Stimulated activated naive B cell treated with anti-CD40 and anti-IgM and Interleukin-4, amounts not matched to agents 10 μg/mL and 1 μg/mL and 100 μg/mL, for 72 hours (primary cell): ENCODE measurements at places on chromosomes 1 and 21.
A peak's percentile ranks its signal among the peaks of the same experiment; 100 is the strongest.

- DNase-seq: no peak
Measured at GRCh38 chr1:11952455-11953109, 18.1 kb downstream of the PLOD1 start.

DNA sequence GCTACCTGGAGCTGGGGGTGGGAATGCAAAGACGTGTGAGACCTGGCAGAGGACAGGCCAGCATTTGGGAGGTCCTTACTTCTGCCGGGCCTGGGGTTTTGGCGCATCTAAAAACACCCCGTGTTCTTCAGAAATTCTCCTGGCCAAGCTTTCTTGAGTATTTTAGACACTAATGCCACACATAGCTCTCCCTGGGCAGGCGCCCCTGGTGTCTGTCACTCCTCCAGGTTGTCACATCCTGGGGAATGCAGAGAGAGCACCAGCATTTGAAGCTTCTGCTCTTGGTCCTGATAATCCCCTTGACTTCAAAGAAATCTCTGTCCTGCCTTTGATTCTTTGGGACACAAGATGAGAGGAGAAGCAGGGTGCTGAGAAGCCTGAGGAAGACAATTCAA lies 6.0 kb downstream of the CAPN9 start:
- no peak for DNase-seq

- DNase-seq: no peak
Measured at GRCh38 chr1:171898941-171899340, 57.6 kb downstream of the DNM3 start.

DNA sequence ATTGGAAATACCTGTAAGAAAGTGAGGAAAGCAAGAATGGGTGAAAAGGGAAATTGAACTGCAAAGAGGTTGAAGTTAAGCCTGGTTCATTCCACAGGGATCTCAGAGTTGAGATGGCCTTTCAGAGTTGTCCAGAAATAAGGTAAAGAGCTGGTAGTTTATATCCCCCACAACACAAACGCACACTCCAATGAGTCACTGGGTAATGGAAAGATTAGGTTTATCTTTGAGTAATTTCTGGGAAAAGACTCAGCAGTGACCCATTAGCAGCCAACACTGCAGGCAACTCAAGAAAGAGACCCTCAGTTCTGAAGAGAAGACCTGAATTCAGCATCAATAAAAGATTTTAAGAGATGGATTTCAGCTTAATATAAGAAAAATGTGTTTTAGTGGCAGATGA lies 485.5 kb downstream of the PTPRC start:
- DNase-seq: no peak

- DNase-seq: no peak
Measured at GRCh38 chr1:193311226-193311948, 125.0 kb upstream of the B3GALT2 start.

DNA sequence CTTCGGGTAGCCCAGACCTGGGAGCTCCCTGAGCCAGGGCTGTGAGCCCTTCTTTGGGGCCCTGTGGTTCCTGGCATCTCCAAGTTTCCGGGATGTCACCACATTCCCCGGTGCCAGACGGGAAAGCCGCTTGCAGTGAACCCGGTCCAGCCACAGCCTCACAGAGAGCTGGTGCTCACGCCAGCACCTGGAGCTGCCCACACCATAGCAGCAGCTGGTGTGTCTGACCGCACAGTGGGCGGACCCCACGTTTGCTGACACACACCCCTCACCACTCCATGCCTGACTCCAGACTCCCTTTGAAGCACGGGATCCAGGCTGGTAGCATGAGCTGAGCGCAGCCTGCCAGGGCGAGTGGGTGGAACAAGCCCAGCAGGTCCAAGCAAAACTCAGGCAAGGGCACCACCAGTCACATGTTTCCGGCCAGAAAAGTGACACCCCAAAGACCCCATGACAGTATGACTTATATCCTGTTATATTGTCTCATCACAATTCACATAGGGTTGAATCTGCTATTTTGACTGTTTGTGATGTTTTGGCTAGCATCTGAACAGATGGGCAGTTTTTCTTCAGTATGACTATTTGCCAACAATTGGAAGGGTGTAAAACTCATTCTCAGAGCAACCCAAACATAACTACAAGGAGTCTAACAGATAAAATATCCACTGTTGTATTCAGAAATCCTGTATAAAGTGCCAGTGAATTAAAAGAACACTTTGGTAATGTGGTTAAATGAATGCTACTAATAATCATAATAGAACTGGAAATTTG lies 285.4 kb downstream of the SMYD3 start:
- no peak for DNase-seq

DNA sequence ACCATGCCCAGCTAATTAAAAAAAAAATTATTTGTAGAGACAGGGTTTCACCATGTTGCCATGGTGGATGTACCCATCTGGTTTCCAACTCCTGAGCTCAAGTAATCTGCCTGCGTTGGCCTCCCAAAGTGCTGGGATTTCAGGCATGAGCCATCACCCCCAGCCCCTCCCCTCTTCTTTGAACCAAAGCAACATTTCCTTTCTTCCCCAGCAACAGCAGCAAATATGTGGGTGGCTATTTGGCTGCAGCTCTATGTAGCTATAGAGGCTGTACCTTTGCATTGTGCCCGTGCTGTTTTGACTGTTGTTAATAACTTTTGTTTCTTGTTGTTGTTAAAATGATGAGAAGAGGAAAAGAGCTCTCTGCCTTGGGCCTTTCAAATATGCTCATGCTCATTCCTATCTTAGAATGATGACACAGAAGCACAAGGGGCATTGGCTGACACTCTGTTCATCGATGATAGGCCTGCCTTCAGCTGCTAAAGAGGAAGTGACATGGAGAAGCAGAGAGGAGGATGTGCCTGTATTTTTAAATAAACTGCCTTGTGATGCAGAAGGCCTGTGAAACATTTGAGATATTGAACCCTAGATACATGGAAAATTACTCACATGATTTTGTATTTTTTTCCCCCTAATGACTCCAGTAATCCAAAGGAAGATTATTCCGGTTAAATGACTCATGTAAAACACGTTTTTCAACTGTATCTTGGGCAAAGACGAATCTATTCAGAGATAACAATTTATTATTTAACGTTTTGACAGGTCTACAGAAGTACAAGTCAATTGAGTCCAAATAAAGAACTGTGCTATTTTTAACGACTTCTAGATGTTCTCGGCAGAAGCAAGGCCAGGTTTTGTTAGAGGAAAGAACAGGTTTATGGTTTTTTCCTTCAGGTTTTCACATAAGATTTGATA lies 20.5 kb upstream of the XPR1 start:
- DNase-seq: no peak

- peak; percentile 21 for DNase-seq
Measured at GRCh38 chr1:26771643-26772321, 16.0 kb upstream of the PIGV start.

- no peak for DNase-seq
Measured at GRCh38 chr1:67691712-67692111, 6.7 kb downstream of the GADD45A start.

DNA sequence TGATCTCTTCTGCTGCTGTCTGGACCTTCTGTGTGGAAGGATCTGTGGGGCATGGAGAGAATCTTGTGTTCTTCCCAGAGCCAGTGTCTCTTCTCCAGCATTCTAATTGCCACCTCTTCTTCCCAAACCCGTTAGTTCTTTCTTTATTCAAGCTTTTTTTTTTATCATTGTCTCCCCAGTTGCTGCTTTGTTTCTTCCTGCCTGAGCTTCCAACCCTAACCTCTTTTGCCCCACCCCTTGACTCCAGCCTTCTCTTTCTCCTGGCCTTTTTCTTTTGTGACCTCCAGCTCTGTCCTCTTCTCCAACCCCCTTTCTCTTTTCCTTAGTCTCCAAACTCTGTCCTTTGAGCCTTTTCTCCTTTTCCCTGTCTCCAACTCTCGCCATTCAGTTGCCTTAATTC lies 4.5 kb downstream of the AGO1 start:
- DNase-seq: no peak

GRCh38 chr1:76247261-76247852 lies 172.8 kb downstream of the ST6GALNAC3 start:
- no peak for DNase-seq

GRCh38 chr1:59885160-59885832 lies 41.3 kb downstream of the CYP2J2 start:
- DNase-seq: no peak

- peak; percentile 21 for DNase-seq
Measured at GRCh38 chr1:203796236-203796605, 798 bp downstream of the ZBED6 start.

DNA sequence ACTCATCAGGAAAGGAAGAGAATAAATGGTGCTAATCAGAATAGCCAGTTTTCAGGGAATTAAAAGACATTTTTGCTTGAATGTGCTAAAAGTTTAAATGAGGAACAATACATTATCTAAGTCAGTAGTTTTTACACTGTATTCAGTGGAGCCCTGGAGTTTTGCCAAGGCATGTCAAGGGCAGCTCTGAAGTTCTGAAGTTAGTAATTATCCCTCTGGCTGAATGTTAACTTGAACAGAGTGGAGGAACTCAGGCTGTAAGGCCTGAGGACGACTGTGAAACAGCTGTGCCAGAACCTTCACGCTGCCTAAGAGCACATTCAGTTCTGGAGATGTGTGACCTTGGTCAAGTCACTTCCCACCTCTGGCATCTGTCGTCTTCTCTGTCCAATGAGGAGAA lies 68.1 kb downstream of the EDEM3 start:
- no peak for DNase-seq

GRCh38 chr21:45288441-45288841 lies 746 bp upstream of the POFUT2 start:
- DNase-seq: no peak

DNA sequence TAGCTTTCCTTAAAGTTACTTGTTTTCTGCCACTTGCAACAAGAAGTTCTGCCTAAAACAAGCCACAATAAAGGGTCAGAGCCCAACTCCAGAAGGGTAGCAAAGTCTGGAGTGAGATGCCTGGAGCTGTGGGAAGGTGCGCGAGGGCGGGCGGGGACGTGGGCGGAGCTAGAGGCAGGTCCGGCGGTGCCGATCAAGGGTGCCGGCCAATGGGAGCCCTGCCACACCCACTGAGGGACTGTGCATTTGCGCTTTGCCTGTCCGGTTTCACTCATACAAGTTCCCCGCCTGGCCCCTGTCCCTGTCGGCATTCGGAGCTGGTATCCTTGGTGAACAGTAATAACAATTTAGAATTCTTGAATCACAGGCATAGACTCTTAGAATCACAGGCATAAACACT lies 732.4 kb downstream of the MATN1 start:
- DNase-seq: no peak

GRCh38 chr1:240210026-240210425 lies 118.3 kb downstream of the FMN2 start:
- no peak for DNase-seq

GRCh38 chr1:234241941-234242490 lies 131.2 kb upstream of the COA6 start:
- DNase-seq: no peak

- DNase-seq: no peak
Measured at GRCh38 chr1:57517587-57518374, 93.9 kb upstream of the DAB1 start.

DNA sequence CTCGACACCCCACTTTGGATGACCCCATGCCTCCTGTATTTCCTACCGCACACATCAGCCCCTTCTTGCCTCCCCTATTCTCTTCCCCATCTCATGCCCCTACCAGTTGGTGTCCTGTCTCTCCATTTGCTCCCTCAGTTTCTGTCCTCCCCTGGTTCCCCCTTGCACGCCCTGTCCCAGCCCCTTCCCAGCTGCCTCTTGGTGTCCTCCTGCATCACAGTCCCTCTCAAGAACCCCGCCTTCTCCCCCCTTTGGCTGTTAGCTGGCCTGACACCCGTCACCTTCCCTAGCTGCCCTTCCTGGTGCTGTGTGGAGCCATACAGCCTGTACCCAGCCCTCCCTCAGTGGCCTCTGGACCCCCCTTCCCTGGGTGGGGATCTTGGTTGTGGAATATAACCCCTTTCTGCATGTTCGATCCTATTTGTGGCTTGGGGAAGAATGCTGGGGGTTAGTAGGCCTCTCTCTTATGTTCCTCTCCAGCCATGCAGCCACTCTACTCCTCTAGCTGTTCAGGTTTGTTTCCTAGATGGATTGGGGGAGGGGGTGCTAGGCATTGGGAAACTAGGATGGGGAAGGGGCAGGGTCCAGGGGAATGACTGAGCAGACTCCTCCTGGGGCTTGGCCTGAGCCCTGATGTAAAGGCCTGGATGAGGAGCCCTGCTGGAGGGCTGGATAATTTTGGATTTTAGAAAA lies 41.4 kb upstream of the NFASC start:
- DNase-seq: no peak

GRCh38 chr1:221097479-221098281 lies 218.4 kb downstream of the HLX start:
- no peak for DNase-seq

DNA sequence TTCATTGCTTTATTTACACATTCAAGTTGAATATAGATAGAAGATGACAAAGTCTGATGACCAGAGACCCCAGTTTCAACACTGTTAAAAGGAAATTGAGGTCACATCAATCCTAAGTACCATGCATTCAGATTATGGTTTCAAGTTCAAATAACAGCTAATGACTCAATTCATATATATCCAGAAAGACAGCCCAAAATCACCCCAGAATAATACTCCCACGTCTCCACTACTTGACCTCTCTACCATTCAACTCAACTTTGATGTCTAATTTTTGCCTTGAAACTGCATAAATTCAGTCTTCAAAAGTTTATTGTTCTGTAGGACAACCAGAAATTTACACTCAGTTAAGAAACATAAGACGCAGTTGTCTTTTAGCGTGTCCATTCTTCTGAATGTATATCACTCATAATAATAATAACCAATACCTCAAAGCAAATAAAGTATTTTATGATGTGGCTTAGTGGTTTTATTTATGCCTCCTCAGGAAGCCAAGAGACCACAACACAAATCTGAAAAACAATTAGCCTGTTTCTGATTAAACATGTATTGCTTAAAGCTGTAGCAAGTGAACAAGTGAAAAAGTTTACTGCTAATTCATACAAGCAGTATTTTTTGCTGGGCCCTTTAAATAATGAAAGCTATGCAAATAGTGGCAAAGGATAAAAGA lies 569.0 kb downstream of the LTN1 start:
- no peak for DNase-seq

DNA sequence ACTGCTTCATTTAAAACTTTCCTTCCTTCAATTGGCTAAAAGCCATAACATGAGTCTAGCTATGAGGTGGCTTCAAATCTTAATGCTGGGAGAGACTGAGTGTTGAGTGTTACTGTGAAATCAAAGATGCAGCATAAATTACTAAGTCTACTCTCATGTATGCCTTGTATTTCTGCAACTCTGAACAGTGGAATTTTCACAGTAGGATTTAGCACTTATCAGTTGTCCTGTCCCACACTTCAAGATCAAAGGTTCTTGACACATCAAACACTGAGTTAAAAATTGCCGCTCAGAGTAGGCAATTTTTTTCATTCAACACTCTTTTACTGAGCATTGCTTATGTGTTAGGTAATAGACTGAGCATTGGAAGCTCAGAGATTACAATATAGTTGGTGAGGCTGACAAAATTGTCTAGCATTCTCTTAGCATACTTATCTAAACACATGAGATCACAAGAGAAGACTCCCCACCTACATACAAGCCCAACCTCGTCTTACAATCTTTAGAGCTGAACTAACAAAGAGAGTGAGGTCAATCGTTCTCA lies 56.4 kb upstream of the ADORA3 start:
- DNase-seq: no peak
